RPMI7951 (cell line): ENCODE measurements at places on chromosomes 5 and 9.

GRCh38 chr9:76552751-76553455 lies 93.9 kb downstream of the GCNT1 start:
- DNase-seq = no peak

DNA sequence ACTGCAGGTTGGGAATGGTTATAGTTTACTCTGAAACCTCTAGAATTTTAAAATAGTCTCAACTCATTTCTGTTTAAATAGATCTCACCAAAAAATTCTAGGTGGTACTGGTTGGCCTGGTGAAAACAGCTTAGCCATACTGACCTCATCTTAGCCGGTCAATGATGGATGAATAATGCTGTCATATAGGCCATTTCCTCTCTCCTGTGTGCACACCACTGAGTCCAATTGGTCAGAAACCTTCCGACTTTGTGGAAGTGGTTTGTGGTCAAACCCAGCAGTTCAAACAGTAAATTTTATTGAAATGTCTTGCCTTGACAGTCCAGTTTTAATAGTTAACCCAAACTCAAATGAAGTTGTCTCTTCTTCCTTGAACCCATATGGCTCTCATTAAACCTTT lies 98.6 kb downstream of the GIN1 start:
- DNase-seq = peak; percentile 77

GRCh38 chr5:56818450-56819037 lies 3.2 kb downstream of the MAP3K1 start:
- DNase-seq = no peak

DNA sequence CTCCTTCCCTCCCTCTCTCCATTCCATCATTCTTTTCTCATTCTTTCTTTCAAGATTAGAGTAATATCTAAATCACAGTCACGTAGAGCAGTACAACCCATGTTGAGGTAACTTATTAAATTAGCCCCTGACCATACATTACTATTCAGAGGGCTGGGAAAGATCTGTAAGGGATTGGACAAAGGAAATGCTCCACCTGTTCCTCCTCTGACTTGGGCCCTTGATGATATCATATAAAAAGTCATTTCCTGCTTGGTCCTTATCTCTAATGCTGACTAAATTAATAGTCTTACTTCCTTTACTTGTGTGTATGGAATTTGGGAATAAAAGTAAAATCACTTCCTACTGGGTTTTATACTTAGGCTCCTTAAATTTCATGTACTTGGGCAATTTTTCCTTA lies 40.8 kb downstream of the SNX18 start:
- DNase-seq = no peak

GRCh38 chr5:54470677-54471076 lies 15.2 kb downstream of the HSPB3 start:
- no peak for DNase-seq
